Endothelial cell (in vitro differentiated cells): ENCODE measurements at places on chromosomes 11 and 22. TPM values are rescaled to one million over a fixed set of nuclear protein-coding genes. Genes with fewer than 3 reads are reported as not detected.

CDC45 gene
- 6.2 TPM for total RNA-seq

PRG3 gene
- total RNA-seq = not detected

DSCAML1 gene
- 3.8 TPM for total RNA-seq

MYRF gene
- 1.5 TPM for total RNA-seq

MISFA gene
- 2.8 TPM for total RNA-seq

CABP7 gene
- total RNA-seq = not detected

NLRP14 gene
- 0.13 TPM for total RNA-seq

GRCh38 chr22:43964314-43964857 lies 9.1 kb downstream of the SAMM50 start:
- no peak overlapping the region for H3K27ac ChIP-seq
- no peaks in the 10 kb centered on the region for H3K27me3 ChIP-seq
- H3K4me3 ChIP-seq = no peak overlapping the region

- H3K36me3 ChIP-seq = peaks cover 15% of the 10 kb centered on the region
- H3K4me1 ChIP-seq = no peaks in the 10 kb centered on the region
- no peak overlapping the region for H3K27ac ChIP-seq
- H3K27me3 ChIP-seq = no peaks in the 10 kb centered on the region
- peak overlapping the region; percentile 48 for H3K4me3 ChIP-seq
These were observed 35.5 kb downstream of the USP28 start for GRCh38 chr11:113839842-113840241.

DNA sequence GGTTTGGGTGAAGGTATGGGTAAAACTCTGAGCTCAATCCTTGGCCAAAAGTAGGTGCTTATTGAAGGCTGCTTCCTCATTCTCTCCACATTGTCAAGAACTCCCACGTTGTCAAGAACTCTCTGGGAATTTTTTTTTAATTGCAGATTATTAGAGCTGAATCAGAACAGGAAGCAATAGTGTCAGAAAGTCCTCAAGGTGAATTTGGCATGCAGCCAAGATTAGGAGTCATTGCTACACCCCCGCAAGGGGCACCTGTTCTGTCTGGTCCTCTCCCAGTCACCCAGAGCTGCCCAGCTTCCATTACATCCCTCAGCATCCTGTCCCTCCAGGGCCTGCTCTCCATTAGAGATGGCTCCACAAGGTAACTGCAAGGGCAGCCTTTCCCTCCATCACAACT lies 996.5 kb downstream of the OPCML start:
- DNase-seq = no peak
- no peak overlapping the region for H3K27ac ChIP-seq
- no peaks in the 10 kb centered on the region for H3K27me3 ChIP-seq
- H3K4me1 ChIP-seq = no peaks in the 10 kb centered on the region
- H3K4me3 ChIP-seq = no peak overlapping the region

GRCh38 chr22:36965696-36966095 lies 52.3 kb downstream of the CSF2RB start:
- no peak overlapping the region for H3K4me3 ChIP-seq
- peaks cover 2% of the 10 kb centered on the region for H3K4me1 ChIP-seq
- H3K36me3 ChIP-seq = no peaks in the 10 kb centered on the region

GRCh38 chr11:32244453-32244852 lies 153.6 kb downstream of the RCN1 start:
- H3K4me1 ChIP-seq = no peaks in the 10 kb centered on the region
- no peaks in the 10 kb centered on the region for H3K36me3 ChIP-seq
- H3K27ac ChIP-seq = no peak overlapping the region
- H3K27me3 ChIP-seq = no peaks in the 10 kb centered on the region
- H3K4me3 ChIP-seq = no peak overlapping the region

DNA sequence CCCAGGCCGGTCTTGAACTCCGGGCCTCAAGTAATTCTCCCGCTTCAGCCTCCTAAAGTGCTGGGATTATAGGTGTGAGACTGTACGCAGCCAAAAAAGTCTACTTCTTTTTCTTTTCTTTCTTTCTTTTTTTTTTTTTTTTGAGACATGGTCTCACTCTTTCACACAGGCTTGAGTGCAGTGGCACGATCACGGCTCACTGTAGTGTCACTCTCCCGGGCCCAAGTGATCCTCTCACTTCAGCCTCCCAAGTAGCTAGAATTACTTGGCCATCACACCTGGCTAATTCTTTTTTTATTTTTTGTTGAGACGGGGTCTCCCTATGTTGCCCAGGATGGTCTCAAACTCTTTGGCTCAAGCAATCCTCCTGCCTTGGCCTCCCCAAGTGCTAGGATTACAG lies 3.6 kb upstream of the UBE2L3 start:
- H3K4me3 ChIP-seq = no peak overlapping the region
- H3K36me3 ChIP-seq = no peaks in the 10 kb centered on the region
- no peaks in the 10 kb centered on the region for H3K27me3 ChIP-seq
- H3K27ac ChIP-seq = no peak overlapping the region
- no peak for DNase-seq
- H3K4me1 ChIP-seq = peaks cover 8% of the 10 kb centered on the region

GRCh38 chr11:33307984-33308383 lies 50.8 kb downstream of the HIPK3 start:
- H3K4me1 ChIP-seq = no peaks in the 10 kb centered on the region
- DNase-seq = no peak
- H3K27ac ChIP-seq = no peak overlapping the region
- no peak overlapping the region for H3K4me3 ChIP-seq
- no peaks in the 10 kb centered on the region for H3K27me3 ChIP-seq

GRCh38 chr11:27370374-27370773 lies 7.4 kb upstream of the CCDC34 start:
- no peak overlapping the region for H3K27ac ChIP-seq
- no peaks in the 10 kb centered on the region for H3K4me1 ChIP-seq
- H3K36me3 ChIP-seq = no peaks in the 10 kb centered on the region
- H3K27me3 ChIP-seq = no peaks in the 10 kb centered on the region

- no peaks in the 10 kb centered on the region for H3K36me3 ChIP-seq
- H3K27ac ChIP-seq = no peak overlapping the region
- H3K4me3 ChIP-seq = no peak overlapping the region
- DNase-seq = no peak
- peaks cover 8% of the 10 kb centered on the region for H3K27me3 ChIP-seq
These were observed 21.8 kb upstream of the ABCC8 start for GRCh38 chr11:17498475-17498874.
